ENCODE measurements at places on chromosomes 6 and 20.

GRCh38 chr6:8707956-8708772 lies 272.8 kb upstream of the SLC35B3 start:
- DNase-seq = peak; percentile 1

GRCh38 chr6:130420911-130421310 lies 55.1 kb downstream of the TMEM200A start:
- no peak for DNase-seq

DNA sequence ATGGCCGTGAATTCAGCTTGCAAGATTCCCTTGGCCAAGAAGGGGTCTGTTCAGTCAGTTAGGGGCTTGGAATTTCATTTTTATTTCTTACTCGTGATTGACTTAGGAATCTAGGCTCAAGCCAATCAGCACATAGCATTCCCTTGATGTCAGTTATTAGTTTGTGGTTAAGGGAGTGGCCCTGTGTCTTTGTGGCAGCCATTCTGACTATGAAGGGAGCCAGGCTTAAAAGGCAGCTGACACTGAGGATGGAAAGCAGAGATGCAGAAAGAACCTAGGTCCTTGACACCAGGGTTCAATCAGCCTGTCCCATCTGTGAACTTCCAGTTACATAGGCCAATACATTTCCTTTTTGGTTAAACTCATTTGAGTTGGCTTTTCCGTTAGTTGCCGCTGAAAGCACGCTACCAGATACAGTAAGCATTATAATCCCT lies 48.1 kb downstream of the MCUR1 start:
- peak; percentile 70 for DNase-seq

DNA sequence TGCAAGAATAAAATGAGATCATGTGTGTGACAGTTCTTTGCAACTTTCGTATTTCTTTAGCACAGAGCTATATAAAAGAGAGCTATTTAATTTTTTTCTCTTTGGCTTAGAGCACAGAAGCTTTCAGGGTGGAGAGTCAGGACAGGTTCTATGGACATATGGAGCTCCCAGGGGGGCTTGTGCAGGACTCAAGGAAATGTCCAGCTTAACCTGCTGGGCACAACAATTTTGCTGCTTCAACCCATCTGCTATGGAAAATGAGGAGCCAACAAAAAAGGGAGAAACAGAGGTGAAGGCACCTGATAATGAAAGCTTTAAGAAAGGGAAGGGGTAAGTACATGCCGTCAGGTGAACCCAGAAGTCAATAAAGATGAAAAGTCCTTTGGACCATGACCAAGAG lies 5.1 kb upstream of the SNAP25 start:
- no peak for DNase-seq

GRCh38 chr20:4195499-4195898 lies 180.1 kb upstream of the RNF24 start:
- peak; percentile 27 for DNase-seq

DNA sequence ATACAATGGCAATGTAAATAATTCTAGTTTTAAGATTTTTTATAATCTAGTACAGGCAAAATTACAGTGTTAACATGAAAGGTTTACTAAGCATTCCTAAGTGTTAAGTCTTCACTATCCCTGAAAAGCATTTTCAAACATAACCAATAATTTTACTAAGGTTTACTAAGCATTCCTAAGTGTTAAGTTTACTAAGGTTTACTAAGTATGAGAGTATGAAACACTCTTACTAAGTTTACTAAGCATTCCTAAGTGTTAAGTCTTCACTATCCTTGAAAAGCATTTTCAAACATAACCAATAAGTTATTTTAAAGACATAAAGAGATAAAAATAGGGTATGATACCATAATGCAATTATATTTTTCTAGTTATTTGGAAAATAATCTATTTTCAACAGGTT lies 82.6 kb downstream of the PRSS35 start:
- DNase-seq = no peak

DNA sequence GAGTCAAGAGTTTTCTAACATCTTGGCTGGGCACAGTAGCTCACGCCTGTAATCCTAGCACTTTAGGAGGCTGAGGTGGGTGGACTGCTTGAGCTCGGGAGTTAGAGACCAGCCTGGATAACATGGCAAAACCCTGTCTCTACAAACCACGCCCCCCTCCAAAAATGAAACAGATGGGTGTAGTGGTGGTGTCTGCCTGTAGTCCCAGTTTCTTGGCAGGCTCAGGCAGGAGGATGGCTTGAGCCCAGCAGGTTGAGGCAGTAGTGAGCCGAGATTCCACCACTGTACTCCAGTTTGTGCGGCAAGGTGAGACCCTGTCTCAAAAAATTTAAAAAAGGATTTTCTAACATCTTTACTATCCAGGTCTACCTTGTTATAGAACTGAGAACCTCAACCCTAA lies 22.0 kb downstream of the FAM8A1 start:
- peak; percentile 2 for DNase-seq

GRCh38 chr20:45293041-45294002 lies 13.3 kb upstream of the RBPJL start:
- peak; percentile 54 for DNase-seq

DNA sequence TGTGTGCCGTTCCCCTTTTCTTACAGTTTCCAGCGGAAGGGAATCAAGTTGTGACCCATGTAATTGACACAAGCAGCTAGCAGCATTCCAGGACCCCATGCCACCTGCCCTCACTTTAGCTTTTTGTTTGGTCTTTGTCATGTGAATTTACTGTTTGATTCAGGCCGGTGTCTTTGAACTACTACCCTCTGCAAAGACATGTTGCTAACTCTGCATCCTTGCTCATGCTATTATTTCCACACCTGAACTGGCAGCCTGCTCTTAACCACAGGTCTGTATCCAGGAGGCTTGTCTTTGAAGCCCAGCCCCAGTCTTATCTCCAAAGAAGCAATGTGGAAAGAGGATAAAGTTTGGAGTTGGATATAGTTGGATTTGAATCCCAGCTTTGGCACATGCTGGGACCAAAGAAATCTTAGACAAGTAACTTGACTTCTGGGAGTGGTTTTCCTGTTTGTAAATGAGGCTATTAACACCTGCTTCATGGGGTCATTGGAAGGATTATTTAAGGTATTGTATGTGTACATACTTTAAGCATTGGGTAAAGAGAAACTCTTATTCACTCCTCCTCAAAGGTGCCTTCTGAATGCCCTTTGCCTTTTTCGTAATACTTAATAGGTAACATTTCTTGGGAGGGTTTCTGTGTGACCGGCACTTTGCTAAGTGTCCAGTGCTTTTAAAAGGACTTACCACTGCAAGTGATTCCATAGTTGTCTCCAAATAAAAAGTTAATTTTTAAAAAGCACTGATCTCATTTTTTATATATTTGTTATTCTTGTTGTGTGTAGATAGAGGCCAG lies 52.4 kb downstream of the RALY start:
- DNase-seq = no peak

DNA sequence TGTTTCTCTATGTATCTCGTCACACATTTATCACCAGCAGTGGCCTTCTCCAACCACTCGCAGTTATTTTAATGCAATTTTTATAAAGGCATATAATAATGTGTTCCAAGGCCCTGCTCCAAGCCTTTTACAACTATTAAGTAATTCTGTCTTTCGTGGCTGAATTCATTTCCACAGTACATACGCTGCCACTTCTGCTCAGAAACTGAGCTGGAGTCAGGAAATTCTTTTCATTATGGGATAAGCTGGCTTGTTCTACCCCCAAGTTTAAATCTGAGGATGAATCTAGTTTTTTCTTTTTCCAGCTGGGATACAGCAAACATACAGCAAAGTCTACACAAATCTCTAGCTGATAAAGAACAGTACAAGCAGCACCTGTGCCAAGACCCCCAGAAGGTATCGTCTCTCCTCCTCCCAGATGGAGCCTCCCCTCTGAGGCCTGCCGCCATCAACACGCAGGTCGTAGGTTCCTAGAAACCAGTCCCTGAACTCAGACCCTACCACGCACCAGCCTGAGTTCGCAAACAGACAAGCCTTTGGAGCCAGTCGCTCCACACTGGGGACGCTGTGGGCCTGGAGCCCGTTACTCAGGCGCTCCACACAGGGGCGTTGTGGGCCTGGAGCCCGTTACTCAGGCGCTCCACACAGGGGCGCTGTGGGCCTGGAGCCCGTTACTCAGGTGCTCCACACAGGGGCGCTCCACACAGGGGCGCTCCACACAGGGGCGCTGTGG lies 263.5 kb downstream of the THBS2 start:
- no peak for DNase-seq

DNA sequence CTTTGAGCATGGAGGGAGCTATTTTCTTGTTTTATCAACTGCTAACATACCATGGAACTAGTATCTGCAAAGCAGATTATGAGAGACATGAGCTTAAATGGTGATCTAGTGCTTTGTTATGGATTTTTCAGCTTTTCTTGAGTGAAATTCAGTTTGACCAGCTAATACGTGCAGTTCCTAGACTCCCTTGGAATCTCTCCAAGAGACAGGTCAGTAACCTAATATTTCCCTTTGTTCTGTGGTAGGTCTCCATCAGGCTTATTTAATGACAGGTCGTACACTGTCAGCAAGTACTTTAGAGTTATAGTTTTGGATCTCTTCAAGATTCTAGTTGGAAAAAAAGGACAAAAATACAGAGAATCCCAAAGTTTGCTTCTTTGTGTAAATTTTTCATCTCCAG lies 43.9 kb downstream of the HDAC2 start:
- no peak for DNase-seq
